ENCODE measurements at places on chromosomes 16 and 17. TPM values are rescaled to one million over a fixed set of nuclear protein-coding genes. Genes with fewer than 3 reads are reported as not detected.

Gene ACSM2A
- not detected for polyA plus RNA-seq

Gene ABCA8
- polyA plus RNA-seq, result 1.1 TPM

Gene GRAP
- 77.0 TPM for polyA plus RNA-seq

Gene GNGT2
- 42.9 TPM for polyA plus RNA-seq

Gene TBC1D3D
- polyA plus RNA-seq, result 0.10 TPM

DNA sequence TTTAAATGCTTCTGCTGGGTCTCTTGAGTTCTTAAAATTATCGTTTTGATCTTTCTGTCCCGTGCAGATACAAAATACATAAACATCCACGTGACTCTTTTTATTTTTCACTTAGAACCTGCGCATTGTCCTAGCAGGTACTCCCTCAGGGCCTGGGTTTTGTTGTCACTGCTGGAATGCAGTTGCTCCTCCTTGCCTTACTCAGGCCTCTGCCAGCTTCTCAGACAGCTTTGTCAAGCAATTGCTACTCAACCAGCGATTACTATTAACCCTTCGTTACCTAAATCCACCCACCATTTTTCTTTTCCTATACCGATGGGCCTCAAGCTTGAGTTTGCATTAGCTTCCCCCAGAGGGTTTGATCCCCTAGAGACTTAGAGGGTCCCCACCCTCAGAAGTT, 405.9 kb upstream of the RBFOX1 start:
- DNase-seq, result no peak
- H3K4me1 ChIP-seq, result no peaks in the 10 kb centered on the region
- H3K36me3 ChIP-seq, result no peaks in the 10 kb centered on the region
- no peaks in the 10 kb centered on the region for H3K27me3 ChIP-seq
- H3K4me3 ChIP-seq, result no peak overlapping the region

DNA sequence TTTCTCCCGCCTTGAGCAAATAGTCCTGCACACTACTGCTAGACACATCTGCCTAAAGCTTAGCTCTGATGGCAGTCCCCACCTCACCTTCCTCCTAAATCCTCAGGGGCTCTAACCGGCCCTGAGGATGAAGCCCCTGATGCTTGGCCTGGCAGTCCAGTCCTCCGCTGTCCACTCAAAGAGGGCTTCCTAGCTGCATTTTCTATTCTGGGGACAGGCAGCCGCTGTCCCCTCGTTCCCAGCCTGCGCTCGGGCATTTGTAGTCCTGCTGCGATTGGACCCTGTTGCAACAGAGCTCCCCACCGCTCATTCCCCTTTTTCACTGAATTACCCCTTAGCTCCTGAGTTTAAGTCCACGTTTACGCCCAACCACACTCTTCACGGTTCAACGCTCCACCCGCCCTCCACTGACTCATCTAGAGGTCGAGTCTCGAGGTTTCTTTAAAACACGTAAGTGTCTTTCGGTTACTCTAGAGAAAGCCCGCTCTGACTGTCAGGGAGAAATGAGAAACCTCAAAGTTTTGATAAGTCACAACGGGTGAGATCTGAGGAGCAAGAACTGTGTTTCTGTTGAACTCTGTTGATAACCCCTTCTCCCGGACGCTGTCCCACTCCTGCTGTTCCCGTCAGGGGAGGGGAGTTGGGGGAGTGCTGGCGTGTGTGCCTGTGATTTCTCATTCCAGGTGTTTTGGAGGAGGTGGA, 4.5 kb downstream of the CCR7 start:
- peak overlapping the region; percentile 54 for H3K4me3 ChIP-seq
- H3K4me1 ChIP-seq, result peaks cover 38% of the 10 kb centered on the region
- H3K27me3 ChIP-seq, result no peaks in the 10 kb centered on the region

- no peaks in the 10 kb centered on the region for H3K27me3 ChIP-seq
- no peaks in the 10 kb centered on the region for H3K4me1 ChIP-seq
- no peak overlapping the region for H3K27ac ChIP-seq
- H3K4me3 ChIP-seq, result no peak overlapping the region
- no peak for DNase-seq
- no peaks in the 10 kb centered on the region for H3K36me3 ChIP-seq
Observed at GRCh38 chr17:77025781-77026180, 115.0 kb upstream of the SEC14L1 start.

DNA sequence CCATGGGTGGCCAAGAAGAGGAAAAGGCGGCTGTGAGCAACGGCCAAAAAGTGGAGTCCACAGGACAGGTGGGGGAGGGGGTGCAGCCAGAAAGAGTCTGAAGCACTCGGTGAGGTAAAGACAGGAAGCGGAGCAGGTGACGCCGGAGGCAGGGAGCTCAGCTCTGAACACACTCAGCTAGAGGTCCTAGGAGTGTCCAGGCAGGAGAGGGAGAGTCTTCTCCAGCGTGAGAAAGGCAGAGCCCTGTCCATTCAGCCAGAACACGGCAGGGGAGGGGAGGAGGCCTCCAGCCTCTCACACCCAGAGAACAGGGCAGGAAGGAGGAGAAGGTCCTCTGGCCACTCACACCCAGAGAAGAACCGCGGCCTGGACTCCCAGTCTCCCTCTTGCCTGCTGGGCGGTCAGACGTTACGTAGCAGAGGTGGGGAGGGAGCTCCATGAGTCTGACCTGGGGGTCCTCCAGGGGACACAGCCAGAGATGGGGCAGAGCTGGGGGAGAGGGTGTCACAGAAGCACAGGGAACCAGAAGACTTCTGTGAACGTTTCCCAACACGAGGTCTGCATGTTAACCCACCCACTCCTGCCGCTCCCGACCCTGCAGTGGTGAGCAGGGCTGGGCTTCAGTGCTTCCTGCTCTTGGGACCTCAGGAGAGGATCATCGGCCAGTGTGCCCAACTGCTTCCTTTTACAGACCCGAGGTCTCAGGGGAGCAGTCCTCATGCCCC, 89.2 kb downstream of the ABR start:
- H3K27ac ChIP-seq, result no peak overlapping the region
- no peaks in the 10 kb centered on the region for H3K27me3 ChIP-seq
- H3K36me3 ChIP-seq, result no peaks in the 10 kb centered on the region
- H3K4me3 ChIP-seq, result no peak overlapping the region

GRCh38 chr16:31488468-31489297, 5.8 kb downstream of the SLC5A2 start:
- peaks cover 11% of the 10 kb centered on the region for H3K27me3 ChIP-seq
- peak; percentile 82 for DNase-seq
- peak overlapping the region; percentile 11 for H3K27ac ChIP-seq
- H3K4me3 ChIP-seq, result peak overlapping the region; percentile 79
- peaks cover 18% of the 10 kb centered on the region for H3K4me1 ChIP-seq

GRCh38 chr16:29804455-29805231, 1.7 kb upstream of the MAZ start:
- peaks cover 41% of the 10 kb centered on the region for H3K4me1 ChIP-seq
- peak overlapping the region; percentile 100 for H3K27ac ChIP-seq
- H3K4me3 ChIP-seq, result peak overlapping the region; percentile 64

- DNase-seq, result peak; percentile 70
- no peaks in the 10 kb centered on the region for H3K4me1 ChIP-seq
- H3K27me3 ChIP-seq, result no peaks in the 10 kb centered on the region
- H3K36me3 ChIP-seq, result no peaks in the 10 kb centered on the region
- no peak overlapping the region for H3K27ac ChIP-seq
- no peak overlapping the region for H3K4me3 ChIP-seq
Observed at GRCh38 chr16:87297918-87298631, 19.1 kb downstream of the C16orf95 start.

DNA sequence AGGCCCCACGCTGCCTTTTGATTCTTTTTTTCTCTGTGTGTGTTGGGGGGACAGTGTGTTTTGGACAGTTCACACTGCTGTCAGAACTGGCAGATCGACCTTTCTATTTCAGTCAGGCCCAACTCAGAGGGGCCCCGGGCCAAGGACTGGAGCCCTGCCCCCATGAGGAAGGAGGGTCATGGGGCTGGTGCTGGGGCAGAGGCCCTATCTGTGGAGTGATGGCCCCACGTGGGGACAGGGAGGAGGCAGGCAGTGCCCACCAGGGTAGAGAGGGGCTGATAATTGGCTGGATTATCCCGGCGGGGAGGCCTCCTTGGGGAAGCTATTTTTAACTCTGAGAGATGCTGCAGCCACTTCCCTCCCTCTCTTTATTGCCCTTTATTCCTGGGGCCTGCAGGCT, 5.7 kb upstream of the KCNJ12 start:
- H3K27me3 ChIP-seq, result peaks cover 9% of the 10 kb centered on the region
- H3K36me3 ChIP-seq, result no peaks in the 10 kb centered on the region
- no peak overlapping the region for H3K4me3 ChIP-seq

DNA sequence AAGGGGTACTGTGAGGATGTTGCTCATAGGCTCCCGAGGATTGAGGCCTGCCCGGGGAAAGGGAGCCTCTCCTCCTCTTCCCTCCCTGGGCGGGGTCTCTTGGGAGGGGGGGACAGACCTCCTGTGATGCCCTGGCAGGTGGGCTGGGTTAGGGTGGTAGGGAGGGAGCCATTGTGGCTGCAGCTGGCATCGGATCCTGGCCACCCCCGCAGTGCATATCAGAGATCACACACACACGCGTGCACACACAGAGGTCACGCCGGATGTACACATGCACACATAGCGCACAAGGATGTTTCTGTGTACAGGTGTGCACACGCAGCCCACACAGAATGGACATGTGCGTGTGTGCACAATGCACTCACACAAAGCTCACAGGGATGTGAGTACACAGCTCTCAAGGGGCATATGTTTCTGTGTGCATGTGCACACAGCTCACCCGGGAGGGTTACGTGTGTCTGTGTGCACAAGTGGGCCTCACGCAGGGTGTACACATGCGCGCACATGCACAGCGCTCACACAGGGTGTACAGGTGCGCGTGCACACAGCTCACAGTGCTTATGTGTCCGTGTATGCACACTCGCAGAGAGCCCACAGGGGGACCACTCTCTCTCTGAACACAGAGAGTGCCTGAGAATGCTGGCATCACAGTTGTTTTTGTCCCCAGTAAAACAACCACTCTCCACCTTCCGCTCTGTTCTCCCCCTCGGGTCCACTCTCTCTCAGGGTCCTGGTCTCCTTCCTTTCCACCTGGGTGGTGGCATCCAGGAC, 2.4 kb downstream of the GJD3 start:
- no peak overlapping the region for H3K27ac ChIP-seq
- DNase-seq, result no peak
- peaks cover 6% of the 10 kb centered on the region for H3K27me3 ChIP-seq

GRCh38 chr16:47523342-47524006, 62.3 kb downstream of the PHKB start:
- peaks cover 35% of the 10 kb centered on the region for H3K36me3 ChIP-seq
- no peak overlapping the region for H3K4me3 ChIP-seq
- H3K4me1 ChIP-seq, result peaks cover 7% of the 10 kb centered on the region
- DNase-seq, result no peak
- no peak overlapping the region for H3K27ac ChIP-seq

- peak; percentile 93 for DNase-seq
- no peaks in the 10 kb centered on the region for H3K27me3 ChIP-seq
- no peaks in the 10 kb centered on the region for H3K36me3 ChIP-seq
- peaks cover 37% of the 10 kb centered on the region for H3K4me1 ChIP-seq
- peak overlapping the region; percentile 1 for H3K4me3 ChIP-seq
Observed at GRCh38 chr17:16286009-16286946, 67.0 kb downstream of the CENPV start.

GRCh38 chr16:8625491-8626087, 4.1 kb downstream of the METTL22 start:
- DNase-seq, result peak; percentile 62
- H3K4me1 ChIP-seq, result peaks cover 17% of the 10 kb centered on the region
- H3K27ac ChIP-seq, result no peak overlapping the region
- H3K36me3 ChIP-seq, result peaks cover 53% of the 10 kb centered on the region
- no peak overlapping the region for H3K4me3 ChIP-seq
- no peaks in the 10 kb centered on the region for H3K27me3 ChIP-seq

DNA sequence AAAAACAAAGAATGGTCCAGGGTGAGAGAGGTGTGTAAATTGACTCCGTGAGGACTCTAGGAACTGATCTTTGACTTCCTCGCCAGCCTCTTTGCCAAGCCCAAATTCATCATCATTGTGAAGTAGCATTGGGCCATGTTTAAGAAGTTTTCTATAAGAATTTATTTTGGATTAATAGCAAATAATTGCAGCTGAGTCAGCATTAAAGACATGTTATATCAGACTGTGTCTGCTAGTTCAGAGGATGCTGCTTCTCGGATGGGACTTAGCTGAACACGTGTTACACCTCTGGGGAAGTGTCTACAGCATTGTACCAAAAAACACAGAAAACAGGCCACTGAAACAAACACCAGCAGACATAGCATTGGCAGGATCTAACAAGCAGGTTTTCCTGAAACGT, 366.6 kb downstream of the CDH13 start:
- H3K4me1 ChIP-seq, result no peaks in the 10 kb centered on the region
- DNase-seq, result no peak

DNA sequence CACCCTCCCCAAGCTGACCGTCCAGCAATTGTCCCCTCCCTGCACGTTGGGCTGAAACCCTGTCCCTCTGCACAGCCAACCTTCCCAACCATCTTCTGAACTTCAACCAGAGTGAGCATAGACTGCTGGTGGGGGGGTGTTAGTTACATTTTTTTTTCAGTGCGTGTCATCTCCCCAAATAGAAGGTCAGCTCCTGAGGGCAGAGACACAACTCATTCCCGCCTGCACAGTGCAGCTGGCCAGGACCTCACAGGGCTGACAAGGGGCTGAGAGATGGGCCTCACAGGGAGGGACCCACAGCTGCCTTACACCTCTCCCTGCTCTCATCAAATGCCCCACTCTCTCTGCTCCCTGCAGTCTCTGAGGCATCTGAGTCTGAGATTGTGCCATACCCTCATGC, 8.4 kb downstream of the SRL start:
- no peaks in the 10 kb centered on the region for H3K36me3 ChIP-seq
- no peaks in the 10 kb centered on the region for H3K27me3 ChIP-seq
- peaks cover 3% of the 10 kb centered on the region for H3K4me1 ChIP-seq
- no peak for DNase-seq
- no peak overlapping the region for H3K4me3 ChIP-seq
- no peak overlapping the region for H3K27ac ChIP-seq

DNA sequence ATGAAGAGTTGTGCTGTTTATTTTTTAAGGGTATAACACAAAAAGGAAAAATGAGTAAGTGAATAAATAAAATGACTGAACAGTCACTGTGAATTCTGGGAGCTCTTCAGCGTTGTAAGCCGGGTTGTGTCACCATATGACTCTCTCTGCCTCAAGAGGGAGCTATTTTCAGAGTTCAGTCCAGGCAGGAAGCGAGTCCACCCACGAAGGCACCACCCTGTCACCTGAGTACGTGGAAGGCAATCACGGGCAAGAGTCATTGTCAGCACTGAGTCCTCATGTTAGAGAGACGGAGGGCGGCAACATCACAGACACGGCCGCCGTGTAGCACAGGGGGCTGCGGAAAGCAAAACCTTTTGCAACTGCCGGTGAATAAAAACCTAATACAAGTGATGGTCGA, 227.6 kb downstream of the UTP18 start:
- no peak for DNase-seq
- no peaks in the 10 kb centered on the region for H3K27me3 ChIP-seq
- no peaks in the 10 kb centered on the region for H3K36me3 ChIP-seq
- H3K27ac ChIP-seq, result no peak overlapping the region
- H3K4me1 ChIP-seq, result no peaks in the 10 kb centered on the region

DNA sequence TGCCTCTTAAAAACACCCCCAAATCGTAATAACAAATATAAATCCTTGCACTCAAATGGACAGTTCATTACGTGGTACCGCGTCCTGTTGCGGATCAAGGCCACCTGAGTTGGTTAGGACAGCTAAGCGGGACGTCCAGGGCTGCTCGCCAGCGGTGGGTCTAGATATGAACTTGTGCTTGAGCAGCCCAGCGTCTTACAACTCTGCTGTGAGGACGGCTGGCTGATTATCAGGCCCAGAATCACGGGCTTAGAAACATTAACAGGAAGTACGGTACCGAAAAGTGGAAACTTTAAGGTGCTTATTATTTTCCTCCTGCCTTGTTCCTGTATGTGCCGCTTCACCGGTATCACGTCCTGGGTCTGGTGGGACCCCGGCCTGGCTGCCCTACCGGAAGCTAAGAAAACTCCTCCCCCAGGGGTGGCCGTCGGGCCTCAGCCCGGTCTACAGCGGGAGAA, 832 bp upstream of the SRRM2 start:
- H3K4me1 ChIP-seq, result peaks cover 48% of the 10 kb centered on the region
- H3K27ac ChIP-seq, result peak overlapping the region; percentile 100
- no peaks in the 10 kb centered on the region for H3K27me3 ChIP-seq
- H3K4me3 ChIP-seq, result peak overlapping the region; percentile 84
- peak; percentile 87 for DNase-seq

All from spleen (tissue), 13 donors.